ENCODE measurements at places on chromosomes 5 and 9.

- no peak for DNase-seq
These were observed 25.4 kb downstream of the GPR21 start for GRCh38 chr9:123058834-123059233.

DNA sequence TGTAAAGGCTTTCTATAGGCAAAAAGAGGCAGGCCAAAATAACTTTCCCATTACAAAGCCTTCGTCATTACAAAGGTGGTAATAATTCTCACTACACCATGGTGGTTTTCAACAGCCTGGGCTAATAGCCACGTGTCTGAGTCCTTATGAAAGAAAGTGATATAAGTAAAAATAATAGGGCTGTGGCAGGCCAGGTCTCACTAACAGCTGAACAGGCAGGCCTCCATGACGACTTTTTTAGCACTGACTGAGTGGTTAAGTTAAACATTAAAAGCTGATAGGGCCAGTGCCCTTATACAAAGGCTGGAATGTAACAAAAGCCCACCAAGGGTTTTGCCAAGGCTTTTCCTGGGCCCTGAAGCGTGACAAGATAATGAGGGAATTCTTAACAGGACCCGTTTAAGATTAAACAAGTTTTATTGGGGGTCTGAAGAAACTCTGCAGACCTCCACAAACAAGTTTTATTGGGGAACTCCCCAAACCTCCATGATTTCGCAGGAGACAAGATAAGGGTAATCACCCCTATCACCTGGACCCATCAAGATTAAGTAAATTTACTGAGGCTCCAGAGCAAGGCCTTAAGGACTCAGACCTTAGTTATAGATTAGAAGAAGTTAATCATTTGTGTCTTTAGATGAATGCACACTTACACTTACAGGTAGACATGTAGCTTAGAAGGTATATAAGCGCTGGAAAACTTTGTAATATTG, 412.9 kb downstream of the CHSY3 start:
- no peak for DNase-seq

DNA sequence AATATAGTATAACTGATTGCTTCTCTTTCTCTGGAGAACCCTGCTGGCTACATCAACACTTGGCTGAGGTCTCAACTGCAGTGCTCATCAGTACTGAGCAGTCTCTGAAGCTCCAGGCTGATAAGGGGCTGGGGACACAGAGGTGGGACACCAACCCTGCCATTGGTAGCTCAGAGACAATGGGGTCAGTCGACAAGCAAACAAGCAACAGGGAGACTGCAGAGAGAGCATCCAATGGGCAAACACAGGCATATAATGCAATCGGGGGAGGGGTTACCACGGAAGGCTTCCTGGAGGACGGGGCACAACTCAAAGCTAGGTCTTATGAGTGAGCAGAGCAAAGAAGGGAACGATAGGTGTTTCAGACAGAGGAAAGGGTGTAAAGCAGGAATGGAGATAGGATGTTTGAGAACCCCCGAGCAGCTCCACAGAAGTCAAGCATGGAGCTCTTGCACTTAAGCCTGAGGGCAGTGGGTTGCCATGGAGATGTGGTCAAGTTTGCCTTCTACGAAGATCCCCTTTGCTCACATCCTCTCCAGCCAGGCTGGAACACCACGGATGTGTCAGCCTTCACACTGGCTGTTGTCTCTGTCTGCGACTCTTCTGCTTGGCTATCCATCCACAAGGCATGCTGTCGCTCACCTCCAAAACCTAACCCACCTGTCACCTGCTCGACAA, 21.5 kb upstream of the AKNA start:
- DNase-seq = no peak

DNA sequence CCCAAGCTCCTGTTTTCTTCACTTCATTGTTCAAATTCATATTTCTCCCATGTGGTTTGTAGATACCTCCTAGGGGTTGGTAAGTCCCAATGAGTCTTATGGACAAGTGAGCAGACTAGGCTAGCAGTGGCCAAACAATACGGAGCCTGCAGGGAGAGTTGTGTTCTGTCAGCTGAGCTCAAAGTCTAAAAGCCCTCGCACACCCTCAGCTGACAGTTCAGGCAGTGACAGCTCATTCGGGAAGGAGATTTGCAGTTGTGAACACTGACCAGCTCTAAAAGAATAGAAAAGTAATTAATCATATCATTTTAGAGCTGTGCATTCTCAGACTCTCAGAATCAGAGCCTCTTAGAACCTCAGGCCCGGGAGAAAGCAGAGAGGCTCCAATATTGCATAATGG, 95.1 kb downstream of the SH3TC2 start:
- no peak for DNase-seq

- DNase-seq = no peak
These were observed 61.4 kb downstream of the KIAA1958 start for GRCh38 chr9:112548051-112548440.

- DNase-seq = no peak
These were observed 329.1 kb downstream of the MARCHF11 start for GRCh38 chr5:15850536-15850935.

- no peak for DNase-seq
These were observed at the start of gene CDO1 for GRCh38 chr5:115816226-115817081. Gene CDO1, minus strand, starts transcription at chr5:115816659. Its CDS starts 262 bp downstream, at chr5:115816397.

DNA sequence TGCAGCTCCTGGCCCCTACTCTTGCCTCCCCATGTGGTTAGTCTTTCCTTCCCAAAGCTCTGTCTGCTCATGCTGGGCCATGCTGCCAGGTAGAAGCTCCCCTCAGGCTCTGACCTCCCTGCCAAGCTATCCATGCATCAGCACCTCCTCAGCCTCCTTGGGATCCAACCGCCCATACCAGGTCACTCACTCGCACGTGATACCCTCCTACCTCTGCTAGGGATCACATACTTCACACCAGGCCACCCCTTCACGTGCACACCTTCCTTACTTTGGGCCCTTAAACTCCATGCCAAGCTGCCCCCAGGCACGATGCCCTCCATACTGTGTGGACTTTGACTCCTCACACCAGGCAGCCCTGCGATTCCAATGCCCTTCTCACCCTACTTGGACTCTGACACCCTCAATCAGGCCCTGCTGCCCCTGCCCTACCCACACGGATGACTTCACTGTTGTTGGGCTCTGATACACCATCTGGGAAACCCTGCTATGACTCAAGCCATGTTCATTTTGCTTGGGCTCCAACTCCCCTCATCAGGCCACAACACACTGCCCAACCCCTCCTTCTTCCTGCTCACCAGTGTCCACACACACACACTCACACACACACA, 34.1 kb downstream of the ZNF483 start:
- DNase-seq = no peak

GRCh38 chr9:97571664-97572063, 61.5 kb downstream of the TSTD2 start:
- DNase-seq = no peak

GRCh38 chr5:28110781-28111180, 1072.4 kb upstream of the CDH9 start:
- no peak for DNase-seq

GRCh38 chr5:170286386-170286925, 11.1 kb downstream of the LCP2 start:
- no peak for DNase-seq

DNA sequence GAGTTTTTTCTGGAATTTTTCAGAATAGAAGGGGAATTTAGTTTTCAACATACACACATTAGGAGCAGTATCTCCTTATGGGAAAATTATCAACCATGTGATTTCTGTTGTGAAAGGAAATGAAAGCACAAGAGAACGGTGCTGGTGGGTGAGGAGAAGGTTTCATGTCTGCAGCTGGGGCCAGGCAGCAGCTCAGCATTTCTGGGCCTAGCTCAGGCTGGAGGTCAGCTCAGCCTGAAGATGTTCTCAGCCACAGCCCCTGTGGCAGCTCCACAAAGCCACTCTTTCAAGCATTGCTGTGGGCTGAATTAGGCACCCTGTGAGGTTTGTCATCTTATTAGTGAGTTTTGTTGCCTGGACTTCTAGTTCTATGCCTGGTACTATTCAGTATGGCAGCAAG, 90.3 kb downstream of the DIRAS2 start:
- no peak for DNase-seq

DNA sequence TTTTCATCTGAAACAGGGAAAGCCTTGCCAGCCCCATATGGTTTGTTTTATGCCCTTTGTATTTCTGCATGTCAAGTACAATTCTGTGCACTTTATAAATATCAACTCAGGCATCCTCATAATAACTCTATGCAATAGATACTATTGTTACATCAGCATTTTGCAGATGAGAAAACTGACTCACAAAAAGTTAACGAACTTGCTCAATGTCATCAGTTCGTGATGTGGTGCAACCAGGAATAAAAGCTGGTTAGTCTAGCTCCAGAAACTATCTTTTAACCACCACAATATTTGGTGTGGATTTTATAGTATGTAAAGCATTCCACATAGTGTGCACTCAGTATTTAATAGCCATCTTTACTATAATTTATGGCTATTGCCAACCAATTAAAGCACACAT, 134.9 kb downstream of the MRPS30 start:
- DNase-seq = no peak

DNA sequence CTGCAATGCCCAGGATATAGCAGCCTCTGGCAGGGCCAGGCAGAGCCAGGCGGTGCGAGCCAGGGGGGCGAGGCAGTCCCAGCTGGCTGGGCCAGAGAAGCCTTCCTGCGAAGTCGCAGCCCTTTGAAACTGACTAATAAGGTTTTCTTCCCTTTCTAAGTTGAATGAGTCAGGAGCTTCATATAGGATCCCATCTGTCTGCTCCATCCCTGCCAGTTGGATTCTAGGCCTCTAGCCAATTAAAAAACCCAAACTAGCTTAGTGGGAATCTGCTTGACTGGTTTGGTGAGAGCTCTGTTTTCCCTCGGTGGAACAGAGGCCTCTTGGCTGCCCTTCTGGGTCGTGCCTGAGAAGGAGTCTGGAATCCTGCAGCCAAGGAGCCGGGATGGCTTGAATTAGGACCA, 70.1 kb upstream of the RAPGEF1 start:
- no peak for DNase-seq

GRCh38 chr5:68757626-68758212, 336.1 kb upstream of the SLC30A5 start:
- no peak for DNase-seq

- no peak for DNase-seq
These were observed 504.2 kb downstream of the ACTL7B start for GRCh38 chr9:108351571-108351970.

- no peak for DNase-seq
These were observed 1220.0 kb downstream of the PTPRD start for GRCh38 chr9:9392755-9393154.

GRCh38 chr9:134689321-134690181, 47.9 kb downstream of the COL5A1 start:
- peak; percentile 13 for DNase-seq

DNA sequence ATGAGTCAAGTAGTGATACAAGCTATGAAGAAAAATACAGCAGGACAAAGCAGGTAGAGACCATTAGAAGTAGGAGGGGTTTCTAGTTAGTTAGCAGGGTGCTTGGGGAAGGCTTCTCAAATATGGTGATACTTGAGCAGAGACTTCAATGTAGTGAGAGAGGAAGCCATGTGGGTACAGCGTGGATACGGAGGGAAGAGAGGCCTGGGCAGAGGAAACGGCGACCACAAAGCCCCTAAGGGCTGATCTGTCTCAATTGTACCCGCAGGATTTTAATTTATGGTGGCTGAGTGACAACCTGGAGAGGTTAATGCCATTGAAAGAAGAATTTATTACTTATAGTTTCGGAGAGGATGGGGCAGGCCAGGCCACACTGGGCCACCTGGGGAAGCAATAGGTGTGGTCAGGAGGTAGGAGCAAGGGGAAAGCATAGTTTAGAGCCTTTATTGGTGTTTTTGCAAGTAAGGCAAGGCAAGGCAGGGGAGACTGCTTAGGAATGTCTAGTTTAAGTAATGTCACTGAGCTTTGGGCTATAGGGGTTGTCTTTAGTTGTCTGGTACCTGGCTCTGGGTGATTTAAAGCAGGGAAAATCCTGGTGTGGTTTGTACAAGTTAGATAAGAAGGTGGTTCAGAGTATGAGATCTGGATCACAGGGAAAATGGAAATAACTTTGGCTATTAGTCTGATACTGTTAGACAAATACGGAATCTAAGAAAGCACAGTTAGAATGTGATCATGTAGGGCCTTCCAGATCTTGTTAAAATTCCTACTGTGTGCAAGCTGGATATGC, 42.6 kb downstream of the GCNT4 start:
- no peak for DNase-seq

DNA sequence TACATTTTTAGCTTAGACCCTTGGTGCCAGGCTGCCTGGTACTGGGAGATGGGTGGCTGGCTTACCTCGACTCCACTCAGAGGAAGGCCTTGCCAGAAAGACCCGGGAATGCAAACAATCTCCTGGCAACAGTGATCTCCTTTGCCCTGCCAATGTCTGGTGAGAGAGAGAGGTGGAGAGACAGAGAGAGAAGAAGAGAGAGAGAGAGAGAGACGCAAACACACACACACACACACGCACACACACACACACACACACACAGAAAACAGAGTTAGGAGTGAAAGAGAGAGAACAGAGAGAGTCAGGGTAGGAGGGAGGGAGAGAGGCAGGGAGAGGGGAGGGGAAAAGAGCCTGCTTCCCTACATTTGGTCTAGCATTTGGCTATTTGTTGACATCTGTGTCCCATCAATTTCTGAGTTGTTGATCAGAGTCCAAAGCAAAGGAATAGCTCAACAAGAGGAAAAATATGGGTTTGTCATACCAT, 181.6 kb upstream of the MAP1B start:
- no peak for DNase-seq

GRCh38 chr5:43315682-43316081, 2.5 kb upstream of the HMGCS1 start:
- no peak for DNase-seq

GRCh38 chr5:75952963-75953362, 130.2 kb upstream of the SV2C start:
- DNase-seq = no peak

GRCh38 chr5:142097681-142098080, 10.9 kb upstream of the NDFIP1 start:
- no peak for DNase-seq

GRCh38 chr5:179231309-179231708, 114.0 kb downstream of the ADAMTS2 start:
- no peak for DNase-seq

GRCh38 chr5:104146652-104147051, 584.1 kb upstream of the NUDT12 start:
- DNase-seq = no peak

DNA sequence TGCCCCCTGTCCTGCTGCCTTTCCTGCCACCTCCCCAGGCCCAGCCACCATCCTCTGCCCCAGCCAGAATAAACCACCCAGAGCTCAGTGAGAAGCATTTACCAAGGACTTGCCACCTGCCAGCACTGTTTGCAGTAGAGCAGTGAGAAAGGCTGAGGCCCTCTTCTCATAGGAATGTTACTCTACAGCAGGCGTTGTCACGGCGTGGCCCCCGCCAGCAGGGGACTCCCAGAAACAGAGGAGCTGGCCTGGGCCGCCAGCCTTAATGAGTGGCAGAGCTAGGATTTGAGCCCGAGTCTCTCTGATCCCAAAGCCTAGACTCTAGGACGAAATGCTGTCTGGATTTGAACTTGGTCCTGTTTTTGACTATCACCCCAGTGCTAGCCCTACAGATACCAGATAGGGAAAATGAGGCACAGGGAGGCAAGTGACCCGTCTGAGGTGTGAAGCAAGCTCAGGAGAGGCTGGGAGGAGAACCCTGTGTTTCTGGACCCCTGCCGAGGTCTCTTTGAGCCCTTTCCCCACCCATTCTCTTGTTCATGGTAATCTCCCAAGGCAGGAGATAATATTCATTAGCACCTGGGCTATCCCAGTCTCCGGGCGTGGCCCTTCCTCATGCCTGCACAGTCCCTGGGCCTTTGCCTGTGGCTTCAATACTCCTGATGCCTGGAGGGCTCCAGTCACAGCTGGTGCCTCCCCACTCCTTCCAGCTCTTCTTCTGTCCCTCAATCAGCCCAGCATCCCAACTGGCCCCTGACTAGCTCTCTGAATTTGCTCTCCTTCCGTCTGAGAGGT, 30.7 kb downstream of the HRH2 start:
- DNase-seq = no peak
